ENCODE measurements at places on chromosomes 11 and 22.

GRCh38 chr11:46331282-46331984 is 15.8 kb upstream of the DGKZ start:
- no peak for DNase-seq

GRCh38 chr11:21768388-21768787 is 424.5 kb upstream of the ANO5 start:
- no peak for DNase-seq

GRCh38 chr11:76410851-76411357 is 29.8 kb downstream of the GVQW3 start:
- no peak for DNase-seq

GRCh38 chr11:61657566-61658290 is 22.5 kb upstream of the DAGLA start:
- no peak for DNase-seq

GRCh38 chr11:118200497-118200896 is 24.1 kb upstream of the SCN2B start:
- DNase-seq, result no peak

DNA sequence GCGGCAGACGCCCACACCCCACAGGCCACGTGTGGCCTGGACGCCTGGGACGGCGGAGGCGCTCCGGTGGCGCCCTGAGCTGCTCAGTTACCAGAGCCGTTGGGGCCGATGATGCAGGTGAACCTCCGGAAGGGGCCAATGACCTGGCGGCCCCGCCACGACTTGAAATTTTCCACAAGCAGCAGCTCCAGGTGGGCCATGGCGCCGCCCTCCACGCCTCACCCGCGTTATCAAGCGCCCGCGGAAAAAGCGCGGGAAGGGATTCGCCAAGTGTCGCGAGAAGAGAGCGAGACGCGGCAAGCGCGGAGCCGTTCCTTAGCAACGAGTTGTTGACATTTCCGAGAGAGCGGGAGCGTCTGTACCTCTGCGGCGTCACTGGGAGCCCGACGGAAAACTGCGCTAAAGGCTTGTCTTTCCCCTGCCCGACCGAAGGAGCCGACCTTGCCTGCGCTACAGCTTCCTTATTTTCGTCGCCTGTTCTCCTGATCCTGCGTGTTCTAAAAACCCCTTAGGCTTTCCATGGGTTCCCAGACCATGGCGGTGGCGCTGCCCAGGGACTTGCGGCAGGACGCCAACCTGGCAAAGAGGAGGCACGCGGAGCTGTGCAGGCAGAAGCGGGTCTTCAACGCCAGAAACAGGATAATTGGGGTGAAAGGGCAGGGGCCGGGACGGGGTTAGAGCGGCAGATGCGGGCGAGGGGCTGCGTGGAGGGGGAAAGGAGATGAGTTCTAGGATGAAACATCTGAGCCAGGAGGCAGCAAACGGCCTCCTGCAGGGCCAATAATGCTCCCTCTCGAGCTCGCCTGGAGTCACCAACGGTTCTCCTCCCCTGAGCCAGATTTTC is at the start of the genes RIBC2 and SMC1B:
TSS of gene RIBC2 (plus strand) at position 326 of the 844 bp plus-strand sequence. CDS start at position 520, 194 bp downstream.
TSS of gene SMC1B (minus strand) at position 232 of the 844 bp plus-strand sequence. CDS start at position 200, 32 bp downstream.
- DNase-seq, result peak; percentile 38

GRCh38 chr11:71202598-71202944 is 49.8 kb downstream of the SHANK2 start:
- no peak for DNase-seq

GRCh38 chr11:85977751-85978160 is 91.1 kb downstream of the PICALM start:
- DNase-seq, result no peak

DNA sequence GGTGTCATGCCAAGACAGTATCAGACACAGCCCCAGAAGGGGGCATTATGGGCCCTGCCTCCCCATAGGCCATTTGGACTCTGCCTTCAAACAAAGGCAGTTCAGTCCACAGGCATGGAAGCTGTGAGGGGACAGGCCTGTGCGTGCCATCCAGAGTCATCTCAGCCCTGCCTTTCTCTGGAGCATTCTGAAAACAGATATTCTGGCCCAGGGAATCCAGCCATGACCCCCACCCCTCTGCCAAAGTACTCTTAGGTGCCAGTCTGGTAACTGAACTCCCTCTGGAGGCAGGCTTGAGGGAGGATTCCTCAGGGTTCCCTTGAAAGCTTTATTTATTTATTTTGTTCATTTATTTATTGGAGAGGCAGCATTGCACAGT is 14.6 kb downstream of the IL10RA start:
- DNase-seq, result no peak

- DNase-seq, result no peak
Measured at GRCh38 chr11:120708511-120709183, 197.1 kb downstream of the GRIK4 start.

GRCh38 chr11:40227730-40228129 is 1231.7 kb downstream of the LRRC4C start:
- no peak for DNase-seq

DNA sequence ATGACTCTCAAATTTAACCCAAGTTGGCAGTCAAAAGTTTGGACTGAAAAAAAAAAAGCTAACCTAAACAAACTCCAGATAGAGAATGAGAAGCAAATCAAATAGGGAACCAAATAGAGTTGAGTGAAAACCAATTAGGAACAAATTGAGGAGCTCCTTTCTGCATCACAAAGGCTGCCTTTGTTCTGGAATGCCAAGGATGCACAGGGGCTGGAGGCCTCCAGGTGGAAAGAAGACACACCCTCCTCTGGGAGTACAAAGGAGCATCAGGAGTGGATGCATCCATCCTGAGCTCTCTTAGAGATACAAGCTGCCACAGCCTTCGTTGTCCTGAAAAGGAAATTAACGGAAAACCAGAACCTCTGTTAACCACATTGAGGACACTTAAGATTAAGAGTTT is 73.3 kb downstream of the MRGPRX1 start:
- no peak for DNase-seq

DNA sequence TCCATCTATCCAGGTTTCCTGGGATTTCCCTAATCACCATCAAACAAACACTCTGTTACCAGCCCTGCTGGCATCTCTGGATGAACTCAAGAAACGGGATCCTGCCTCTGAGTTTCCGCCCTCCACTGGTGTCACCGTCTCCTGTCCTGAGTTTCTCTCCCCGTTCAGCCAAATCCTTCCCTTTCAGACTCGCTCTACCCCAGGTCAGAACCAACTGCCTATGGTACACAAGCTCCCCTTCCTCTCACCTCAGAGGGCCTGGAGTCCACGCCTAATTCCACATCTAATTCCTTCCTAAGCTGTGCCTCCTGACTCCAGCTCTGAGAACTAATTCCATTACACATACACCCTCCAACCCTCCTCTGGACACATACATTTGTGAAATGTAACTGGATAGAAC is 96.1 kb downstream of the SHANK2 start:
- no peak for DNase-seq

DNA sequence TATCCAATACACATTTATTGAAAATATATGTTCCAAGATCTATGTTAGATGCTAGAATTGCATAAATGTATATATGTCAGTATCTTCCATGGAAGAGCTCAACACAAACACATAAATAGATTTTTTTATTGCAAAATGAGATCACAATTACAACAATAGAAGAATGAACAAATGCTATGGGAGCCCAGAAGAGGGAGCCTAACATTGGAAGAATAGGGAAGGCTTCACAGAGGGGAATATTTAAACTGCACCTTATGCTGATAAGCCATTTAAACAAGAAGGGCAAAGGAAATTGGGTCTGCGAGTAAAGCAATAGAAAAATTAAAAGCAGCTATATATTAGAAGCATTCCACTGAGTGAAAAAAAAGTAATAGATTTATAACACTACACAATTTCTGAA is 96.1 kb upstream of the LRRC55 start:
- no peak for DNase-seq

- DNase-seq, result peak; percentile 76
Measured at GRCh38 chr11:113314389-113315301, at the start of gene TTC12. Gene TTC12 (plus strand): TSS chr11:113314583. CDS start chr11:113316258, 1,675 bp downstream.

DNA sequence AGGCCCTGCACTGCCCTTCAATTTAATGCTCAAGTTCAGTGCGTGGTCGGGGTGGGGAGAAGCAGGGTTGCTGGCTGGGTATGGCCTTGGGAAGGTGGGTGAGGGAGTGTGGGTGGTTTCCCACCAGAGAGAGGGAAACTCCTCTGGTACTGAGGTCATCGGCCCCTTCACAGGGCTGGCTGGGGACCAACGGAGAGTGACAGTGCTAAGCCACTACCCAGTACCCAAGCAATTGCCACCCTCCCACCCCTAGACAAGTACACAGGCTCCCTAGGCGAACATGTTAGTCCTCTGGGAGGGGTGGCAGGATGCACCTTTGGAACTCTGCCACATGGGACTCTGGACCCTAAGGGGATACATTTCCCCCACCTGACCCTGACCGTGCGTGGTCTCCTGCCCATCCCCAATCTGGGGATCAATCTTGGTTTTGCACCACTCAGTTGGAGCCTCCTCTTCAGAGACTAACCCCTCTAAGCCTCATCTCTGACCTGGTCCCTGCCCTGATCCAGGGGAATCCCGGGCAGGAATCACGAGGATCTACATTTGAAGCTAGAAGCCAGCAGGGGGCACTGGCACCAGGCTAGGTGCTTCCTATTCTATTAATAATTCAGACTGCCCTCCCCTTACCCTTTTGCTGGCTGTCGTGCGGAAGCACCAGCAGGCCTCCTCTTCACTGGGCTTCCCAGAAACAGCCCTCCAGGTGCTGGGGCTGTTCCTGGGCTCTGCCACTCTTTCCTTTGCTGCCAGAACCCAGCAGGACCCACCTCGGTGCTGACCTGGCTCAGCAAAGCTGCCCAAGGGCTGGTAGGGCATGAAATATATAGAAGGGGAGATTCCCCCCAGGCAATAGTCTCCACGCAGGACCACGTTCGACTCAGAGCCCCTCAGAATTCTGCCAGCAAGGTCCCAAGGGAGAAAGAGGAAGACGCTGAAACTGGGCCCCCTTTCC is 377.7 kb downstream of the TENM4 start:
- no peak for DNase-seq

- no peak for DNase-seq
Measured at GRCh38 chr22:11253000-11253511, 4274.9 kb upstream of the OR11H1 start.

DNA sequence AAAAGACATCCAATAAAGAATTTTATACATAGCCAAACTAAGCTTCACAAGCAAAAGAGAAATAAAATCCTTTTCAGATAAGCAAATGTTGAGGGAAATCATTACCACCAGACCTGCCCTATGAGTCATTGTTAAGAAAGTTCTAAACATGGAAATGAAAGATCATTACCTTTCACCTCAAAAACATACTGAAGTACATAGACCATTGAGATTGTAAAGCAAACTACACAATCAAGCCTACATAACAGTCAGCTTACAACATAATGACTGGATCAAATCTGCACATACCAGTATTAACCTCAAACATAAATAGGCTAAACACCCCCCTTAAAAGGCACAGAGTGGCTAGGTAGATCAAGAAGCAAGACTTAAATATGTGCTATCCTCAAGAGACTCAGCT is 501.0 kb upstream of the LUZP2 start:
- DNase-seq, result no peak

DNA sequence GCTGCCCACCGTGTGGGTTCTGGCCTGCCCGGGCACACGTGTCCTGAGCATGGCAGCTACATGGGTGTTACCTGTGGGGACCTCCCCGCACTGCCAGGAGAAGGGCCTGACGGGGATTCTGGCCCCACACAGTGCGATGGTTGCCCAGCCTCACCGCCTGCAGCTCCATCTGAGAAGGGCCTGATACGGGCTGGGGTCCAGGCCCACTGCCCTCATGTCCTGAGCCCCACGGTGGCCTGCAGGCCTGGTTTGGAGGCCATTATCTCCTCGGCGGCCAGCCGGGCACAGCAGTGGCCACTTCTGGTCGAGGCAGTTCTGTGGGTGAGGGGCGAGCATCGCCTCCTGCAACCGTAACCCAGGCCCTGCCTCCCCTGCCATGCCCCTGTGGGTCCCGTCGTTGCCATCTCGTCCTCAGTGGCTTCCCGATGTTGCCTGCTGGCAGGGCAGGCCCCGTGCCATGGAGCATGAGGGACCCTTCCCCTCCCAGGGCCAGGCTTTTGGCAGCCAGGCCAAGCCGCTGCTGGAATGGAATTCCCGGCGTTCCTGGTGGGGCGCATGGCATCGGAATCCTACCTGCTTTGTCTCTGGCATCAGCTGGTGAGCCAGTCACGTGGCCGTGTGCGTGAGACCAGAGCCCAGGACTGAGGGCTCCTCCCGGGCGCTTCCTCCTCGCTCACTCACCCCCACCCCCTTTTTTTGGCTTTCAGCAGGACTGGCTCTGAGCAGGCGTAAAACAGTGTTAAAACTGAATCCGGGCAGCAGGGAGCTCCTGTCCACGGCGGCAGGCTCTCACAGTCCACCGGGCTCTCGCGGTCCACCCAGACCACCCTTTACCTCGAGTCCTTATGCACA is 71.9 kb upstream of the PPARA start:
- DNase-seq, result no peak

- DNase-seq, result no peak
Measured at GRCh38 chr11:125300791-125301218, 136.3 kb downstream of the PKNOX2 start.

GRCh38 chr22:24153353-24153752 is 27.9 kb upstream of the SUSD2 start:
- no peak for DNase-seq

DNA sequence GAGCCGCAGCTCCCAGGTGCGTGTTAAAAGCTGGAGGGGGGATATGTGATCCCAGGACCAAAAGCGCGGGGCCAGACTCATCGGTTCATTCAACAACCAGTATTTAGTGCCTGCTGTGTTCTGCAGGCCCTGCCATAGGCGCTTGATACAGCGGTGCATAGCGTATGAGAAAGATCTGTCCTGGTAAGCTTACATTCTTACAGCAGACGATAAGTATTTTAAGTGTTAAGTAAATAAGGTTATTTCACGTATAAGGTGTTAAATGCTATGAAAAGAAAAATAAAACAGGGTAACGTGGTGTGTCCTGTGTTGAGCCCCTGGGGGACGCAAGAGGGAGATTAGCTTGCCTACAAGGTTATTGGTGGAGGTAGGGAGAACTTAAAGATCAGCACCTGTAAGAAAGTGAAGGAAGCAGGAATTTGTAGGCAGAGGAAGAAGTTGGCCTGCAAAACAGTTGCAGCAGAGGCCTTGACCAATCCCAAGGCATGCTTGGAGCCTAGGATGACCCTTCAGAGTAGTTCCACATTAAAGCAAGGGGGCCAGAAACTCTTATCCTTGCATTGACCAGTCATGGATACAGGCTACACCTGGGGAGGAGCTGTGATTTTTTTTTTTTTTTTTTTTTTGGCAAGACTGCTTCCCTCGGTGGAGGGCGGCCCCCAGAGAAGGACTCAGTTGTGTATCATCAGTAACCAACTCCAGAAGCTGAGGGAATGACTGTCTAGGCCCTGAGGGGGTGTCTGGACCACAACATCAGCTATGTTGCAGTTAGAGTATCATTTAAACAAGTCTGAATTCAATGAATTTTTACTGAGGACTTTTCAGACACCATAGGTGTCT is 487 bp upstream of the LIPT2 start:
- DNase-seq, result no peak

- peak; percentile 65 for DNase-seq
Measured at GRCh38 chr22:37457093-37457893, 28.9 kb downstream of the MFNG start.

All from activated CD8-positive, alpha-beta memory T cell treated with anti-CD3 and anti-CD28 coated beads for 4 hours (primary cell).